ENCODE measurements at places on chromosomes 4 and X.
A peak's percentile ranks its signal among the peaks of the same experiment; 100 is the strongest.

DNA sequence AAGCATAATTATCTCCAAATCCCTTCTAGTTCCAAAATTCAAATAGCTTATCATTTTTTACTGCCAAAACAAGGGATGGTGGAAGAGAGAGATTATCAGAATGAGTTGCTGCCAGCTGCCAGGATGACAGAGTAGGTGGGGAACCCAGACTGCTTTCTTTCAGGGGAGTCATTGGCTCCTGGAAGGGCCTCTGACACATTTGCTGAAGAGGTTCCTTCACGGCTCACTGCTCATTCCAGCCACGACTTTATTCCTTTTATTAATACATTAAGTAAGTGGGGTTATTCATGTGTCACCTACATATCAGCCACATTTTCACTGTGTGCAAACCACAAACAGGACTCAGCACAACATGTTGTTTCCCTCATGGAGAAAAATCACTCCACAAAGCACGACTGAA is 12.7 kb upstream of the SMIM43 start:
- no peak for DNase-seq

DNA sequence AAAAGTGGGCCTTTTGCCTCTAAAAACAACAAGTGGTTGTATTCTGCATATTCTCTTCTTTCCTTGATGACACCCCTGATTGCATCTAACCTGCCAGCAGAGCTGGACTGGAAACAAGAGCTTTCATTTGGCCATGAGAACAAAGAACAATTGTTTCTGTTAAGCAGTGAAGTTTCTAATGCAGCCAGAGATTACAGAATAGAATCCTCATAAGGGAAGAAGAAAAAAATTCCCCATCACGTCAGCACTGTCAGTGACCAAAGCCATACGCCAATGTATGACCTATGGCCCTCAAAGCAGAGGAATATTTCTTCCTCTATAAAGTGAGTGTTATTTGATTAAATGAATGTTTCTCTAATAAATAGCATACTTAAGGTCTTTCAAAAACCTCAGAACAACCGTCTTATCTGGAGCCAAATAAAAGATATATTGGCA is 529.1 kb upstream of the INTU start:
- DNase-seq, result no peak

- peak; percentile 2 for DNase-seq
These were observed 405 bp downstream of the CENPE start for GRCh38 chr4:103197765-103198110.

DNA sequence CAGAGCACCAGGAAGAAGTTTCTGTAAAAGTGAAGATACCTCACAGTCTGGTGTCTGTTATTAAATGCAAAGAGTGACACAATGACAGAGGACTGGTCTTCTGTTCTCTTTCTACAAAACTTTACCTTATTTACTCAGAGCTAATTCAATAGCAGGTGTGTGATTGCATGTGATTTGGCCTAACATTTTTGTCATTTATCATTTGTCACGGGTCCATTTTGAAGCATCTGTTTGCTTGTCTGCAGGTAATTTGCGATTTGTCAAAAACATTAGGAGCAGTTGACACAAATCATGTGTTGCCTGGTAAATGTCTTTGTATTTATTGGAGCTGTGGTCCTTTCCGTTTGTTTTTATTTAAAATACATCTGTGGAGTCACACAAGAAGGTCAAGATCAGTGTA is 1232.4 kb downstream of the STIM2 start:
- no peak for DNase-seq

DNA sequence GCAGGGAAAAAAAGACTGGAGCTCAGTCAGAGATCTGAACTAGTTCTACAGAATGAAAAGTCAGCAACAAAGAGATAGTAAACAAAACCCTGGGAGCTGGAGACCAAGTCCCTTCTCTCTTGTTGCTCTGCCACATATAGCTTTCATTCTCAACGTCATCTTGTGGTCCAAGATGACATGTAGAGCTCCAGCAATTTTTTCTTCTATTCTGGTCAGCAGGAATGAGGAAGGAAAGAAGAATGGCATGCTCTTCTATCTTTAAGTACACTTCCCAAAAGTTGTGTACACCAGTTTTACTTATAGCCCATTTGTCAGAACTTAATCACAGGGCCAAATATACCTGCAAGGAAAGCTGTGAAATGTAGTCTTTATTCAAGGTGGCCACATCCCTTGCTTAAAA is 45.6 kb downstream of the RAP2C start:
- no peak for DNase-seq

DNA sequence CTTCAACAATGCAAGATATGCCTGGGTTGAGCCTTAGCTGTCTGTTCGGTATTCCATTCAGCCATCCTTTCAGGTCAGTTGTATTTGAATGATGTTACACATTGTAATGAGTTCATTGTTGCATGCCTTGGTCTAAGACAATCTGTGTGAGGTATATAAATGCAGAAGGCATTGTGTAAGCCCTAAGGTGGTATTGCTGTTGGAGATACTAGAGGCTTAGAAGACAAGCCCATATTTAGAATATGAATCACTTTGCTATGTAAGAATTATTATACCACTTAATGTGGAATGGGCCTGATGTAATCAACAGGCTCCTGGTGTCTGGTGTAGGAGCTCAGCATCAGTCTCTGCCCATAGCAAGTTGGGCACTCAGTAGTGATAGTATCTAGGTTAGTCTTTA is 473.4 kb upstream of the GNPDA2 start:
- no peak for DNase-seq

DNA sequence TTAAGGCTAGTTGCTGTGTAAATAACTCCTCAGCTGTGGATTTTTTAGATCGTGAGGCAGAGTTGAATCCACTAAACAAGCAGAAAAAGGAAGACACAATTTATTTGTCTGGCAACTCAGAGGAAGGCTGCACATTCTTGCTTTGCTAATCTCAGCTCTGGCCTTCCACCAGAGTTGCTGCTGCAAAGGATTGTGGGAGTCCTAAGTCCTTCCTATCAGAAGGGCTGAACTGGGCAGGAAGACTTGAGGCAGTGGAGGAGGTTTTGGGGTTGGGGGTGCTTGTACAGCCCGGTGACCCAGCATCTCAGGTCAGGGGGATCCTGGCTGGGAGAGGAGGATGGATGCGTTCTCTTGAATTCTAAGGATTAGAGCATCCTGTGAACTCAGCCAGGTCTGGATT is 11.0 kb upstream of the VSIG1 start:
- no peak for DNase-seq

GRCh38 chrX:68936126-68936525 is 107.3 kb downstream of the EFNB1 start:
- no peak for DNase-seq

GRCh38 chr4:72390409-72390808 is 178.6 kb downstream of the ADAMTS3 start:
- no peak for DNase-seq

- DNase-seq, result no peak
These were observed 88.2 kb upstream of the TNIP3 start for GRCh38 chr4:121252224-121252806.

DNA sequence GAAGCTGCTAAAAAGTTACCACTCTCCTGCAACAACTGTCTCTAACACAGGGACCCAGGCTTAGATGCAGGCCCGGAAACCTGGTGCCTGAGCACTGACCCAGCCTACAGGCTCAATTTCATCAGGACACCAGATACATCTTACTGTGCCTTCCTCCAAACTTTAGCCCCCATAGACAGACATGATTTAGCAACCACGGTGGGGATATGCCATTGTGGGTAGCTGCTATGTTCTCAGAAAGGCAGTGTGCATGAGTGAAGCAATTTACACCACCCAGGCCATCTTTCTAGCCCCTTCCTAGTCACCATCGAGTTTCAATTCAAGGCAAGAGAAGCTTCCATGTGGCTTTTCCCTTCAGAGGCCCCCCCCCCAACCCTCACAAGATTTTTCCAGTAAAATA is 2.7 kb downstream of the HS3ST1 start:
- DNase-seq, result no peak

DNA sequence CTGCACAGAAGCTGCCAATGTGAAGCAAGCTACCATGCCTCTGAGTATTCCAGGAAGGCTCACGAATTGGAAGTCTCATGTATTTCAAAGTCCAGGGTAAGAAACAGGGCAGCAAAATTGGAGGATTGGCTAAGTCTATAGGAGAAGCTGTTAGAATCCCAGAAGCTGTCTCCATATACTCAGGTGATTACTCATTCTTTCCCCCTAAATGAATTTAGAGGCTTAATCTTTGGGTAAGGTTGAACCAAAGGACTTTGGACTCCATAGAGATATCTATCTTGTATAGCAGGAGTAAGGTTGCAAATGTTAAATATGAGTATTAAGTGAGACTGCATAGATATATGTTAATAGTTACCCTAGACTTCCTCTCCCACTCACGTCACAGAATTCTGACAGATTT is 36.3 kb downstream of the STBD1 start:
- no peak for DNase-seq

DNA sequence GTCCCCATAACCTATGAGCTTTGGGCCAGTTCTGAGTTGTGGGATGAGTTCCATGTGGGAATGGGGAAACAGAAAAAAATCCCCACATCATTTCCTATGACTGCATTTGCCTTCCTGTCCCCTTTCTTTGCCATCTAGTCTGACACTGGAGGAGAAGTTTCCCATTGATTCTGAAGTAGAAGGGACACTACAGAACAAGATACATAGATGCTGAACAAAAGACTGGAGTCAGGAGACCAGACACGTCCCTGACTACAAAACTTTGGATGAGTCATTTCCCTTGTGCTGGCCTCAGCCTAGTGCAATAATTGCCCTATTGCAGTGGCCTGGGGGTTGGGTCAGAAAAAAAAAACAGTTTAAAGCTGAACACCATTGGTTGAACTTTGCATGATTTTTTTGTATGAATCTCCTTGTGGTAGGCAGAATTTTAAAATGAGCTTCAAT is 22.1 kb downstream of the BEX3 start:
- DNase-seq, result no peak

GRCh38 chr4:82848706-82849105 is 42.2 kb downstream of the SEC31A start:
- no peak for DNase-seq

DNA sequence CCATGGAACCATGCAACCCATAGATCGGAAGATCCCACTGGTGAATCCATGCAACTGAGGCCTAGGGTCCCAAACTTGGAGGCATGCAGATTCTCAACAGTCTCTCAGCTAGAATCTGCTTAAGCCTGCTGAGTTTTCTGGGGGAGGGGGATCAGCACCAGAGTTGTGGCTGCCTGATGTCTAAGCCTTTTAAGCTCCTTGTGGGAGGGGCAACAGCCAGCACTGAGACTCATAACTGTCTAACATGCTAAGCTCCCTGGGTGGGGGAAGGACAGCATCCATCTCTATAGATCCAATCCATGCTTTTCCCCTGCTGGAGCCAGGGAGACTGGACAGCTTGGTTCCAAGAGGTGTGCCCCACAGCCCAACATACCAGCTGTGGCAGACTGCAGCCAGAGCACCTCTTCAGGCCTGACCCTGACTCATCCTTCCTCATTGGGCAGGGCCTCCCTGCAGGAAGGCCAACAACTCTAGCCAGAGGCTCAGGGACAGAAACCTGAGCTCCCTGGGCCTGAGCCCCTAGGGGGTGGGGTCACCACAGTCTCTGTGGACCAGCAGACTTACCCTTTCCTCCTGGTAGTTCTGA is 300.1 kb upstream of the SLC7A11 start:
- DNase-seq, result no peak

- no peak for DNase-seq
These were observed 781.1 kb downstream of the FSTL5 start for GRCh38 chr4:161382655-161383054.

GRCh38 chr4:152339576-152339975 is 196.3 kb downstream of the FBXW7 start:
- DNase-seq, result no peak

DNA sequence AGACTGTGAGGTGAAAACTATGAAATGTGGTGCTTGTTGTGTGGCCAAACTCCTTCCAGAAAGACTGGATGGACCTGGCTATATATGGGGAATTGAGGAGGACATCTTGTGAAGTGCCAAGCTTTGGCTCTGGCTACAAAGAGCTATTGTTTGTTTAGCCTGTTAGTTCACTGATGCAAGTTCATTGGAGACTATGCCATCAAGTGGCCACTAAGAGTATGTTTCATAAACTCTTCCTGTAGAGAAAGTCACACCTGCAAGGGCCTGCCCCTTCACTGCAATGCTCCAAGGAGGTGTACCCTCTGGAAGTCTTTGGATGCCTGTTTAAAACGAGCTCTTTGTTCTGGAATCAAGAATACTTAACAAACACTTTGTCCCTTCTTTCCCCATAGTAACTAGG is 382.0 kb downstream of the GABRG1 start:
- no peak for DNase-seq

DNA sequence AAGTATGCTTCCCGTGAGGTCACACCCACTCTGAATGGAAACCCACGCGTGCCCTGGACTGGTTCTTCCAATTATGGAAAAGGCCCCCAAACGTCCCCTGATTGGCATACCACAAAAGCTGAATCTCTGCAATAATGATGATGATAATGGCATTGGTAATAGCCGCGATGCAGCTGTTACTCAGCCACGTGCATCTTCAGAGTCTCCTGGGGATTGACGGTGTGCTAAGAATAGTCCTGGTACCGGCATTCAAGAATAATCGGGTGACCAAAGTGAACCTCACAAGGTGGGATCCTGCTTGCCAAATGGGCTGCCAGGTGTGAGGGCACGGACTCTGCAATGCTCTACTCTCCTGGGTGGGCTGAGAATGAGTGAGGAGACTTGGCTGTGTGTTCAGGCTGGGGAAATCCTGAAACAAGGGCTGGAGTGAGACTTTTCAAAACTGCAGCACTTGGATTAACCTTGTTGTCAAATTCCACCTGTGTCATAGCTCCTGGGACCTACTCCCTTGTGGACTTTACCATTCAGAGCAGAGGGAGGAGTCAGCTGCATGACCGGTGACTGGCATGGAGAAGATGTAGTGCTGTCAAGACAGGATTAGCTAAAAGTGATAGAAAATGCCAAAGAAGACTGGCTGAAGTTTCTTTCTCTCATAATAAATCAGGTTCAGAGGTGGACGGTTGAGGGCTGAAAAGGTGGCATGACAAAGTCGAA is 615.4 kb downstream of the MID1IP1 start:
- no peak for DNase-seq

DNA sequence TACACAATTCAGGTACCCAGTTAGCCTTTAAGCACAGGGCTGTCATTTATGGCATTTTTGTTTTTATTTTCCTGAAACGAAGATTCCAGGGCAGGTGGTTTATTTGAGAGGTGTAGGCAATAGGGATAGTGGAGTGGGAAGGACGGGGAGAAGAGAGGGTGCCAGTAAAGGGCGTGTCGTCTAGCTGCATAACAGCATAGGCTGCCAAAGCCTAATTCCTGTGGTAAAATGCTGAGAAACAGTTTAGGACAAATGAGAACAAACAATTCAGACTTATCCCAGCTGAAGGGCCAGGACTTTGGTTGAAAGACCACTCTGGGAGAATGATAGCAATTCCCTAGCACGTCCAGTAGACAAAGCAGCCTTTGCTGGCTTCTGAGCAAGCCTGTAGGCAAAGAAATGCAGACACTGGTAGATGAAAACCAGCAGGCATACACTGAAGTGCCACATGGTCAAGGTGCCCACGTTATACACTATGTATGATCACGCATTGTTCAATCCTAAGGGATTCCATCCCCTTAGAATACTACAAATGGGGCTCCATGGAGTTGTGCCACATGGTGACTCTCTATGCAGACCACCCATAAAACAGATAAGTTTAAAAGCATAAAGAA is 70.6 kb downstream of the PKD2 start:
- no peak for DNase-seq

GRCh38 chr4:168840392-168840763 is 169.7 kb downstream of the CBR4 start:
- DNase-seq, result no peak

GRCh38 chr4:163701916-163702315 is 207.4 kb downstream of the TMA16 start:
- DNase-seq, result no peak

- DNase-seq, result no peak
These were observed 11.6 kb downstream of the RBMX2 start for GRCh38 chrX:130413415-130413814.

- DNase-seq, result no peak
These were observed 109.0 kb downstream of the RPS6KA6 start for GRCh38 chrX:84078991-84079390.

Data from GM12892 (cell line).